ENCODE measurements at places on chromosomes 4 and X.

- DNase-seq: no peak
Observed at GRCh38 chrX:86154553-86154952, 6.3 kb downstream of the DACH2 start.

GRCh38 chrX:6071731-6072130 lies 156.9 kb downstream of the NLGN4X start:
- DNase-seq: no peak

GRCh38 chr4:153366486-153366885 lies 22.0 kb downstream of the MND1 start:
- DNase-seq: no peak

- DNase-seq: no peak
Observed at GRCh38 chr4:98606894-98607293, 51.5 kb downstream of the TSPAN5 start.

- no peak for DNase-seq
Observed at GRCh38 chrX:49226946-49227345, 6.2 kb downstream of the CACNA1F start.

- no peak for DNase-seq
Observed at GRCh38 chr4:5165420-5166369, 114.4 kb downstream of the STK32B start.

DNA sequence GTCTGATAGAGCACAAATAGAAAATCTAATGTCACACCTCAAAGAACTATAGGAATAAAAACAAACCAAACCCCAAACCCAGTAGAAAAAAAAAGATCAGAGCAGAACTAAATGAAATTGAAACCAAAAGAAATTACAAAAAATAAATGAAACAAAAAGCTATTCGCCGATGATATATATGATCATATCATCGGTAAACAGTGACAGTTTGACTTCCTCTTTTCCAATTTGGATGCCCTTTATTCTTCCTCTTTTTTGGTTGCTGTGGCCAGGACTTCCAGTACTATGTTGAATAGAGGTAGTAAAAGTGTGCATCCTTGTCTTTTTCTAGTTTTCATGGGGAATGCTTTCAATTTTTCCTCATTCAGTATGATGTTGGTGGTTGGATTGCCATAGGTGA lies 215.3 kb upstream of the AR start:
- no peak for DNase-seq

GRCh38 chrX:149629730-149630387 lies 1.7 kb downstream of the TMEM185A start:
- no peak for DNase-seq

- no peak for DNase-seq
Observed at GRCh38 chrX:146863566-146863965, 49.0 kb upstream of the CXorf51A start.

DNA sequence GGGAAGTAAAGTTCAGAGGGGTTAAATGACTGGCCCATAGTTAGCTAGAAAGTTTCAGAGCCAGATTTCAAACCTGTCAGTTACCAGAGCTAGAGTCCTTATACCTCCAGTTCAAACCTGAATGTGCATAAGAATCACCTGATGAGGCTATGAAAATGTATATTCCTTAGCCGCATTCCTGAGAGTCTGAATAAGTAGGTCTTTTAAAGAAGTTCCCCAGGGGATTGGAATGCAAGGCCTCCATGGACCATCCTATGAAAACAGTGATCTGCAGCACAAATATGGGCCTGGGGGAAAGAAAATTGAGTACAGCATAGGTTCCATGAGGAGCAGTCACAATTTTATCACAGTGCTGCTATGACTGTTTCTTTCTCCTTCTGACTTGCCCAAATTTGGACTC lies 263.9 kb upstream of the CXorf66 start:
- no peak for DNase-seq

- DNase-seq: no peak
Observed at GRCh38 chr4:110411574-110412011, 64.4 kb upstream of the ENPEP start.

DNA sequence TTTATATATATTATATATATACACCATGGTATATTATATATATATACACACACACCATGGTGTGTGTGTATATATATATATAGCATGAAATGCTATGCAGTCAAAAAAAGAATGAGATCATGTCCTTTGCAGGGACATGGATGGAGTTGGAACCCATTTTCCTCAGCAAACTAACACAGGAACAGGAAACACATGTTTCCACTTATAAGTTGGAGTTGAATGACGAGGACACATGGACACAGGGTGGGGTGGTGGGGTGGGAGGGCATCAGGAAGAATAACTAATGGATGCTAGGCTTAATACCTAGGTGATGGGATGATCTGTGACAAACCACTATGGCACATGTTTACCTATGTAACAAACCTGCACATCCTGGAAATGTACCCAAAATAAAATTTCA lies 293.6 kb upstream of the NDST3 start:
- no peak for DNase-seq

GRCh38 chr4:86493460-86493859 lies 100.7 kb upstream of the PTPN13 start:
- DNase-seq: no peak
